Spinal cord (tissue), 10 donors: ENCODE measurements at places on chromosomes 4 and X. TPM values are rescaled to one million over a fixed set of nuclear protein-coding genes. Genes with fewer than 3 reads are reported as not detected.

The PPA2 gene
- 69.3 TPM for polyA plus RNA-seq

The MAGEA4 gene
- polyA plus RNA-seq, result not detected

The RAB41 gene
- 2.2 TPM for polyA plus RNA-seq

The KLKB1 gene
- 3.0 TPM for polyA plus RNA-seq

The NAP1L2 gene
- polyA plus RNA-seq, result 74.7 TPM

The MSX1 gene
- polyA plus RNA-seq, result 10.5 TPM

The CPLX1 gene
- polyA plus RNA-seq, result 114 TPM

The GAGE12J gene
- polyA plus RNA-seq, result not detected

The TMEM47 gene
- polyA plus RNA-seq, result 49.9 TPM

The ZC4H2 gene
- polyA plus RNA-seq, result 29.5 TPM

The FAM9B gene
- polyA plus RNA-seq, result 0.38 TPM

The GALNT7 gene
- polyA plus RNA-seq, result 24.8 TPM

The GLUD2 gene
- 15.7 TPM for polyA plus RNA-seq

The CD38 gene
- 8.2 TPM for polyA plus RNA-seq

The PRSS12 gene
- 12.3 TPM for polyA plus RNA-seq

The KCNE5 gene
- 45.5 TPM for polyA plus RNA-seq

The CXorf58 gene
- 0.25 TPM for polyA plus RNA-seq

The LDB2 gene
- 41.7 TPM for polyA plus RNA-seq

The JAKMIP1 gene
- polyA plus RNA-seq, result 29.7 TPM

The SPP1 gene
- 327 TPM for polyA plus RNA-seq
